NCI-H2029 (cell line): ENCODE measurements at places on chromosomes 11 and 22.

DNA sequence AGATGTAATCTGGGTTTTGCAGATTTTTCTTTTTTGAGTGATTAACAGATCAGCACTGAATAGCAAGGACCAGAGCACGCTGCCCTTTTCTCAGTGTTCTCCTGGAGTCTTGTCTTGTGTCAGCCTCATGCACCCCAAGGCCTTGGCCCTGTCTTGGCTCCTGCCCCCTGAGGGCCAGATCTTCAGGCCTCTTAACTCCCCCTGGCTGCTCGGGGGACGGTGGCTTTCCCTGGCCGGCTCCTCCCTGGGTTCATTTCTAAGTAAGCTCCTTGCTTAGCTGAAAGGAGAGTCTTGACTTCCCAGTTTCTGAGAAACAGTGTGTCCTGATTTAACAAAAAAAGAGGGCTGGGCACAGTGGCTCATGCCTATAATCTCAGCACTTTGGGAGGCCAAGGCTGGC lies 1139.3 kb downstream of the BRD1 start:
- DNase-seq, result no peak

GRCh38 chr11:25065746-25066145 lies 568.9 kb downstream of the LUZP2 start:
- no peak for DNase-seq

DNA sequence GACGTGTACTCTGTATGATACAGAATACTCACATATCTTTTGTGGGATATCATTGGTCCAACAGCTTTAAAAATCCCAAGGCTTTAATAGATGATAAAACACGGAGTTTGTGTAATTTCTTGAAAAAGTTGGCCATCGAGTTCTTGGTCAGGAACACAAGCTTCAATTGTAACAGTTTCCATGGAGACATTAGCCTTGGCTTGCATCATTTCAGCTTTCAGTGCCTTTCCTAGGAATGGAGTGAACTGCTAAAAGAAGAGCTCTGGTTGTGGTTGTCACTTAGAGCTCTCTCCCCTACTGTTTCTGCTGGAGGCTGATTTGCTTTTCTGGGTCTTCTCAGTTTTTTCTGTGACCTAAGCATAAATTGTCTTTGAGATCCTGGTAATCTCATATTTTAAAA lies 14.2 kb downstream of the BMAL1 start:
- DNase-seq, result no peak

GRCh38 chr11:35045236-35045820 lies 93.6 kb upstream of the CD44 start:
- peak; percentile 30 for DNase-seq
